Uterus (tissue), 4 donors: ENCODE measurements at places on chromosomes 3 and 15.

GRCh38 chr3:31832551-31832950 lies 148.5 kb downstream of the OSBPL10 start:
- H3K36me3 ChIP-seq, result no peaks in the 10 kb centered on the region
- peaks cover 7% of the 10 kb centered on the region for H3K4me1 ChIP-seq
- DNase-seq, result no peak
- no peaks in the 10 kb centered on the region for H3K27me3 ChIP-seq
- H3K27ac ChIP-seq, result no peak overlapping the region
- H3K4me3 ChIP-seq, result no peak overlapping the region

DNA sequence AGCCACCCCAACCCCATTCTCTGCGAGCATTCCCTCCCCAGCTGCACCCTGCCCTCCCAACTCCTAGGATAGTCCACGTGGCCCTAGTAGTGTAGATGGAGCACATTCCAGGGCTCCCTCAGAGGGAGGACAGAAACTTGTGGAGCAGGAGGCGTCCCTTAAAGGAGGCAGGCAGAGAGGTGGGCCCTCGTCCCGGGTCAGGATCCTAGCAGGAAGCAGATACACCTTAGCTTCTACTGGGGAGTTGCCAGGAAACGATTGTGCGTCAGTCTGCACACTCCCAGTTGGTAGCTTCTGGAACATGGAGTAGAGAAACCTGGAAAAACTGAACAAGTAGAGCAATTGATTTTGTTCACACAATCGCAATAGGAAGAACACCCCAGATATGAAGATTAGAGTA lies 43.9 kb upstream of the KLHL25 start:
- H3K27ac ChIP-seq, result no peak overlapping the region
- H3K36me3 ChIP-seq, result no peaks in the 10 kb centered on the region

- peak; percentile 65 for DNase-seq
- peak overlapping the region; percentile 81 for H3K4me3 ChIP-seq
- no peaks in the 10 kb centered on the region for H3K36me3 ChIP-seq
- H3K27ac ChIP-seq, result peak overlapping the region; percentile 93
These were observed 1.1 kb downstream of the WDR82 start for GRCh38 chr3:52277071-52277964.

- DNase-seq, result no peak
- peak overlapping the region; percentile 77 for H3K4me3 ChIP-seq
- no peaks in the 10 kb centered on the region for H3K27me3 ChIP-seq
- no peaks in the 10 kb centered on the region for H3K4me1 ChIP-seq
These were observed 710 bp downstream of the LRRC57 start for GRCh38 chr15:42547918-42548248.
